ENCODE measurements at places on chromosomes 5 and 9.
A peak's percentile ranks its signal among the peaks of the same experiment; 100 is the strongest.

DNA sequence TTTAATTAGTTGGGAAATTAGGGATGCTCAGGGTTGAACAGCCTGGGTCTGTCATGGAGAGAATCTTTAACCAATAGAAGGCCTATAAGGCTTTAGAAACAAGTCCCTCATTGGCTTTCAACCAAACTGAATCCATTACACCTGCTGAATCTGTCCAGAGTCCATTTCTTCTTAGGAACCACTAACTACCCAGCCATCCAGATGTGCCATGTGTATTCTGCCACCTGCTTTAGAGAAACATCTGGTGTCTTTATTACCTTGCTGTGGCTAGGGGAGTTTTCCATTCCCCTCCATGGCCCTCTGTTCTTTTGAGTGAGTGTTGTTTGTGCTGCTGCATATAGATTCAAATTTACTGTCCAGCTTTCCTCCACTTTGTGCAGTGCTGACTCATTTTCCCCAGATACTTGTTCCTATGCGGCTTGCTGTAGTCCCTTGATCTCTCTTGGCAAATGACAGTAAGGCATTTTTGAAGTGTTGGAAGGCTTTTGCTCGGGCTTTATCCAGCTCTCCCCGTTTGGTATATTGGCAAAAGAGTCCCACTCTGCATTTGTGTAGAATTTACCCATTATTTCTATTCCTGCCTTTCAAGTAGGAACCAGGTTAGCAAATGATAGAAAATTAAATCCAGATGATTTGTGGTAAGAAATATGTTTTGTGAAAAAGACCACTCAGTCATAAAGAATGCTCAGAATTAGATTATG lies 54.6 kb downstream of the NLN start:
- peak; percentile 32 for DNase-seq

GRCh38 chr5:108660291-108660690 lies 87.4 kb upstream of the FER start:
- no peak for DNase-seq

DNA sequence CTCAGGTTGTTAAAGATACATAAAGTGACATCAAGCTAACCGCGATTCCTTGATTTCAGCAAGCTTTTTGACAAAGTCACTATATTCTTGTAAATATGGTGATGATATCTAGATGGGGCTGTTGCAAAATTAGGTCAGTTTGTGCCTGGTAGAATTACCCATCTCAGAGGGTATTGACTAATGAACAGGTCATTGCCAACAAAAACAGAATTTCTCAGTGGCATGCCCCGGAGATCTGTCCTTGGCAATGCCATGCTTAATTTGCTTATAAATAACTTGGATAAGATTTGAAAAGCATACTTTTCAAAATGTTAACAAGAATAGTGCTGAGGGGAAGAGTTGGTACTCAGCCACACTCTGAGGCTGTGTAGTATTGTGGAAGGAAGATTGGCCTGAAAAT lies 783.3 kb upstream of the SEMA6A start:
- no peak for DNase-seq

- DNase-seq: no peak
Observed at GRCh38 chr9:116334546-116335150, 181.1 kb downstream of the PAPPA start.

DNA sequence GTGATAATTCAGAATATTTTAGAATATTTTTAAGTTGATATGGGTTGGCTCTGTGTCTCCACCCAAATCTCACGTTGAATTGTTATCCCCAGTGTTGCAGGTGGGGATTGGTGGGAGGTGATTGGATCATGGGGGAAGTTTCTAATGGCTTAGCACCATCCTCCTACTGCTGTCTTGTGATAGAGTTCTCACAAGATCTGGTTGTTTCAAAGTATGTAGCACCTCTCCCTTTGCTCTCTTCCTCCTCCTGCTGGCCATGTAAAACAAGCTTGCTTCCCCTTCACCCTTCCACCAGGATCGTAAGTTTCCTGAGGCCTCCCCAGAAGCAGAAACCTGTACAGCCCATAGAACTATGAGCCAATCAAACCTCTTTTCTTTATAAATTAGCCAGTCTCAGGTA lies 214.6 kb upstream of the C9orf72 start:
- DNase-seq: no peak

DNA sequence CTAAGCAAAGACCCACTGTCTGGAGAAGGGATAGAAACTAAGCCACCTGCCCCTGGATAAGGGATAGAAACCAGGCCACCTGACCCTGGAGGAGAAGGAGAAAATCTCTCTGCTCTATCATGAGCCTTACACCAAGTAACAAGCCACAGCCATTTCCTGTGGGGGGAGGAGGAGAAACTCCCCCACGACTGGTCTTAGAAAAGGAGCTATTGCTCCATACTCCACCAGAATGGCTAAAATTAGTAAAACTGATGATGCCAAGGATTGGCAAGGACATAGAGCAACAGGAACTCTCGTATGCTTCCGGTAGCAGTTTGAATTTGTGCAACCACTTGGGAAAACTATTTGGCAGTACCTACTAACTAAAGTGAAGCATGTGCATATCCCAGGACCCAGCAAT lies 70.8 kb downstream of the ACTL7B start:
- peak; percentile 17 for DNase-seq

- DNase-seq: peak; percentile 40
Observed at GRCh38 chr5:154159343-154159742, 31.2 kb upstream of the GALNT10 start.

- no peak for DNase-seq
Observed at GRCh38 chr9:93671020-93671338, 94.6 kb downstream of the PHF2 start.

DNA sequence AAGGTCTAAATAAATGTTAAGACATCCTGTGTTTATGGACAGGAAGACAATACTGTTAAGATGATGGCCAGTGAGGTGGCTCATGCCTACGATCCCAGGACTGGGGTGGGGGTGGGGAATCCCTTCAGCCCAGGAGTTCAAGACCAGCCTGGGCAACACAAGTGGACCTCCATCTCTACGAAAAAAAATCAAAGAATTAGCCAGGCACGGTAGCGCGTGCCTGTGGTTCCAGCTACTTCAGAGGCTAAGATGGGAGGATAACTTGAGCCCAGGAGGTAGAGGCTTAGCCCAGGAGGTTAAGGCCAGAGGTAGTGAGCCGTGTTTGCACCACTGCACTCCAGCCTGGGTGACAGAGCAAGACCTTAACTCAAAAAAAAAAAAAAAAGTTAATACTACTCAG lies 5.3 kb downstream of the ROR2 start:
- no peak for DNase-seq

DNA sequence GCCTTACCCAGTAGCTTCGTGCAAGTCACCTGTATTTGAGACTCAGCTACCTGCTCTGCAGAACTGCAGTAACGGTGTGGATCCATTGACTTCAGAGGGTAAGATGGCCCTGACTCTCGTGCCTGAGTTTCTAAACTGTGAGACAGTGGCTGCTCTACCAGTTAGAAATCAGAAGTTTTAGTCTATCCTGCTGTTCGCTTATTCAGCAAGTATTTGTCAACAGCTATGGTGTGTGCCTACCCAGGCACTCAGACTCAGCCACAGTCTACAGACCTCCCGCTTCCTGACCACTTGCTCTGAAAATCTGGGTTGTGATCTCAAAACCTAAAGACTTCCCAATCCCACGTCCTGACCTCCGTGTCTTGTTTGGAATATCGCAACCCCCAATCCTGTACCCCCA lies 13.5 kb downstream of the AQP3 start:
- no peak for DNase-seq

GRCh38 chr9:107214915-107215314 lies 68.2 kb upstream of the RAD23B start:
- DNase-seq: peak; percentile 43

DNA sequence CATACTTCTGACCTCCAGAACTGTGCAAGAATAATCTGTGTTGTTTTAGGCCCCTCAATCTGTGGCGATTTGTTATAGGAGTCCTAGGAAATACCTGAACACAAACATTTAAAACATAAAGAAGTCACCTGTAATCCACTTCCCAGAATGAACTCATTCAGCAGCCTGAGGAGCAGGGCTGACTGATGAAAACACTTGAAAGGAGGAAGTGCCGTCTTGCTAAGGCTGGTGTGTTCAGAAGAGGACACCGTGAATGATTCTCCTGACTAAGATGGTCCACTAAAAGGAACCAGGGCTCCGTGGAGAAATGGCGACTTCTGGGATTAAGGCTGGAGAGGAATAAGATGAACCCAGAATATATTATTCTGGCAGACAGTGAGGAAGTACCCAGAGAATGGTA lies 18.7 kb upstream of the MARCHF6 start:
- no peak for DNase-seq

DNA sequence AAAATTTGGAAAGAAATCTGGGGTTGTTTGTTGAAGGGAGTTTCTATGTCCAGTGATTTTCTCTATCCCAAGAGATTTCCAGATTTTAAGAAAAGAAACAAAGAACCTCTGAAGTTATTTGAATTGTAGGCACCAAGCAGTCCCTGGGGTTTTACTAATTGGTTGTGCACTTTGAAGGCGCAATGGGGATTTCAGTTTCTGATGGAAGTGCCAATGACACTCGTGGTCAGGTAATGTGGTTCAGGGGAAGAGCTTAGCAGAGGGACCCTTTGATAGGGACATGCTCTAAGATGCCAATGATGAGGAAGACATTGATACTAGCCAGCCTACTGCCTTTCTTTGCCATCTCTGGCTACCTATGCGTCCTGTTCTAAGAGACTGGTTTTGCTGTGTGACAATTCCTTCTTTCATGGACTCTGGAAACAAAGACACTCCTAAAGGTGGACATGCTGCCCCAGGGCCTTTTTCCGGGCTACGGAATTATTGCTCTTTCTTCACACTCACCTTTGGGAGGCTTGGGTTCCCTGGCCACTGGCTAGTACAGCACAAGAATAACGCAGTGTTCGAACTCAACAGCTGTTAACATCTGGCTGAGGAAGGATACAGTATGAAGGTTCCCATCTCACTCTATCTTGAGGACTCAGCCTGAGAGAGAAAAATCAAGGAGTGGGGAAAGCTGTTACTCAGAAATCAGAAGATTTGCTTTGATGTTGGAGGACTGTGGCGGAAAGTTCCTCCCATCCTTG lies 6.9 kb upstream of the TRAF1 start:
- no peak for DNase-seq

- no peak for DNase-seq
Observed at GRCh38 chr5:6508931-6509330, 60.3 kb downstream of the UBE2QL1 start.

All from AG20443 (cell line).